Inflammatory macrophage treated with lipopolysaccharide for 4 hours (primary cell): ENCODE measurements at places on chromosomes 3 and 15.
A peak's percentile ranks its signal among the peaks of the same experiment; 100 is the strongest.

DNA sequence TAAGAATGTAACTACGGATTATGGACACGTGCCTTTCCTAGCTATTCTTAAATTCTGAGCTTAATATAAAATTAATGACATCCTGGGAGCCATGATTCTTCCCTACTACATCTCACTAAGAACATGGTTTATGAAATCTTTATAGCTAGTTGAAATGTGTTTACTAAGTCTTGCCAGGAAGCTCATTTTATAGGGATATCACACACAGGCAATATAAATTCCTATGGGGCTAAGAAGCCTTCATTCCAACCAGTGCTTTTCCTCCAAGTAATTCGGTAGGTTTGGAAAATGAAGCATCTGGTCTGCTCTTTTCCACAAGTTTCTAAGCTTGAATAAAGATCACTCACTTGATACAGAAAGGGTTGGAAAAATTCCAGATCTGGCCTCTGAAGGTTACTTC is 802.6 kb downstream of the FHIT start:
- DNase-seq = no peak

DNA sequence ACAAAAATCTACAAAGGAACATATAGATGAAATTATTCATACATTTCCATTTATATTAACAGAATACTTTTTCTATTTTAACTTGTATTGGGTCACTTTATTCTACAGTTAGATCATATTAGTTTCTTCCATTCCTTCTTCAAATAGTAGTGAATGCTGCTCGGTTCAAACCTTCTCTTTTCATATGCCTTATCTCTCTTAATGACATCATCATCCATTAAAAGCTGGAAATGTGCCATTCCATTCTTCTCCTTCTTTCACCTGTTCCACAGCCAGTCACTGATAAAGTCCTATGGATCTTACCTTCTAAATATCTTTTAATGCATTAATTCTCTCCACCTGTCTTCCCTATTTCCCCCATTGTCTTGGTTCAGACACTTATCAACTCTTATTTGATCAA is 358.0 kb upstream of the POU1F1 start:
- DNase-seq = no peak

DNA sequence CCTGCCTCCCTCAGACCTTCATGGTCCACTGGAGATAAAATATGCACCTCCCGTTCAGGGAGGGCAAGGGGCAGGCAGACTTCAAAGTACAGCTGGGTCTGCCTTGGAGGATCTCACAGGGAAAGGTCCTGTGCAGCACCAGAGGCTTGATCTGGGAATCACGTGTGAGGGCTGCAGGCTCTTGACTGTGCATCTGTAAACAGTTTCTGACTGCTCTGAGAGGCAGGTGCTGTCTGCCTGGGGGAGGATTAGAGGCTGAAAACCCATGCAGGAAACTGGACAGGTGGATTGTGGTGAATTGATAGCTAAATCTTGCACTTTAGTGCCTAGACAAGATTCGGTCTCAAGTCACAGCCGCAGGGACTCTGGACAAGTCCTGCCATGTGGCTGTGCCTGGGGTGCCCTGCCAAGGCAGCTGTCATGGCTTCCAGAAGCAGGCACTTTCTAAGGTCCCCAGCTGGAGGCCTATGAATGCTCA is 239.3 kb downstream of the EPHB1 start:
- DNase-seq = no peak

DNA sequence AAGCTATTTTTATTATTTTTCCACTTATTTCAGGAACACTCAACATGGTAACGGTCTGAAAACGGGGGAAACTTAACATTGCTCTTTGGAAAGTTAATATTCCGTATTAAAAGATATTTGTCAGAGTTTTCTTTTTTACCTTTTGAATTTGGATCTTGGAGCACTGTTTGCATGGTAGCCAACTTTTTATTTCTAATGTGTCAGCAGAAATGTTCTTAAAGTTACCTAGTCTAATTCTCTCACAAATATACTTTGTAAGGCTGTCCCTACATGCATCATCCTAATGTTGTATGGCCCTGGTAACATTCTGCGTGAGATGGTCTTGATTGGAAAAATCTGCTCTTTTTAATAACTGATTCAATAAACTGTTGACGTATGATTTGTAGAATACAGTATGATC is 719.5 kb downstream of the FHIT start:
- no peak for DNase-seq

DNA sequence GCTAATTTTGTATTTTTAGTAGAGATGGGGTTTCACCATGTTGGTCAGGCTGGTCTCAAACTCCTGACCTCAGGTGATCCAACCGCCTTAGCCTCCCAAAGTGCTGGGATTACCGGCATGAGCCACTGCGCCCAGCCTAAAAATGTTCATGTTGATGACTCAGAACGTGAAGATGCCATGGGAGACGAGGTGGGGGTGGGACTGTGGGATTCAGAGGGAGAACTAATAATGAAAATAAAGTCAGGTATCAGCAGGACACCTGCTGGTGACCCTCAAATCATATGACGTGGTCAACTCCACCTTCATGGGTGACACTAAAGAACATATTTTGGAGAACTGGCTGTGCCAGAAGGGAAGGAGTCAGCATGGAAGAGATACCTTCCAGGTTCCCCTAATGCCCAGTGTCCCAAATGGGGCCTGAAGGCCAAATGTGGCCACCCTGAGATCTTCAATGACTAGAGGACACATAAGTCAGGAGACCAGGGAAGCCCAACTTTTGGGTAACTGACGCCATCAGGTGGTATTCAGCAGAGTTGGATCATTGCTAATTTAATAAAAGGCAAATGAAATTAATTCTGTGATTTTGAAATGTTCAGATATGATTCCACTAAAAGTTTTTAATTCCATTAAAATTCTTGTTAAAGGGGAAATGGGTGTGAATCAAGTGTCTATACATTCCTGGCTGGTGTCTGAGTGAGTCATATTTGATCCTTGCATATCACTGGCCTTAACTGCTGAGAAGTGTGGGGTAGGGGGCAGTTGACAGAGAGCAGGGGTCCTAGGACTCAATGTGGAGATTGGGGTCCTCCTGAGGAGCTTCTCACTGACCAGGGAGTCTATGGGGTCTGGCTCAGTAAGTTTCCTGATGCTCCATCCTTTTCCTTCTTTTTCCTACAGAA is 88.6 kb upstream of the GSK3B start:
- peak; percentile 38 for DNase-seq

DNA sequence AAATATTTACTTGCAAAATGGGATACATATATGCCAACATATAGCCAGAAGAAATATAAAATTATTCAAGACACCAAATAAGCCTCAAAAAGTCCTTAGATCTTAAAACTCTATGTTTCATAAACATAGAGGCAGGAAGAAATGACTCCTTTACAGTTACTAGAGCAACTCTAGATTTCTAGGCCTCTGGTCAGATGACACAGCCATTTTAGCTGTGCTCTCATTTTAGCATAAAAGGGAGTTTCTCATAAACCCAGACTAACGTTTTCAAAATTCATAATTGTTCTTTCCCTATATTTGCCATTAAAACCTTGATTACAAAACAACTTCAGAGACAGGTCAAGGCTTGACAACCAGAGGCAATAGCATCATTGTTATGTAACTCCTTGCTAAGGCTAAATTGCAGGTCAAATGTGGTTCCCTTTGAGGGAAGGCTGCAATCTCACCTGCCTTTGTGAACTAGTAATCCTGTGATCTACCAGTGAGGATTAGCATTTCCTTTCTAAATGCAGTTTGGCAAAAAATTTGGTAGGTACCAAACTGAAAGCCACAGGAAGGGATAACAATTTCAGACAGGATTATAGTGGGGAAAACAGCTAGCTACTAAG is 8.2 kb downstream of the THOC7 start:
- no peak for DNase-seq

DNA sequence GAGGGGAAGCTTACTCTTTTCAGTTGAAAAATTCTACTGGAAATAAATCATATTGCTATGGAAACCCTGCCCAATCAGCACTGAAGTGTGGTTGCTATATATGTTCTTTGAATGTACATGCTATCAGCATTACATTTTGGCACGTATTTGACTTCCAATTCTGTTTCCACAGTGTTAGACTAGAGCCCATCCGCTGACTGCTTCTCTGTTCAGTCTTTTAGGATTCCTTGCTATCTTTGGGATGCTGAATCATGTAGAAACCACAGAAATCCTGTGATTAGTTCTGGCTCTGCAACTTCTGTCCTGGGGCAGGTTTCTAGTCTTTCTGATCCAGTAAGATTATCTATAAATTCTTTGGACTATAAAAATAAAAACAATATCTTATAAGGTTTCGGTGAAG is 128.2 kb upstream of the SLC7A14 start:
- DNase-seq = no peak

DNA sequence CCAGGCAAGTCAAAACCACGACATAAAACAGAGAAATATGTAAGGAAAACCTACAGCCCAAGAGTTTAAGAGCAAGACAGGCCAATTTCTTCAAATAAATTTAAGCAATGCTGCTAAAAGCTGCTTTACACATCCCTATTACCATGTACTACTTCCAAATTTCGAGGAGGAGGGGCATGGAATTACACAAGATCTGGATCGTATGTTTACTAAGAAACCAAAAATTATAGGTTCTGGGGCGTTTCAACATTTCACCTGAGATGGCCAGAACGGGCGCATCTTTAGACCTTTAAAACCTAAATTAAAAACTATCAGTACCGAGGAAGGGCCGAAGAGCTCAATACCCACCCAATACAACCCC is 664 bp upstream of the NR2C2 start:
- DNase-seq = peak; percentile 48

DNA sequence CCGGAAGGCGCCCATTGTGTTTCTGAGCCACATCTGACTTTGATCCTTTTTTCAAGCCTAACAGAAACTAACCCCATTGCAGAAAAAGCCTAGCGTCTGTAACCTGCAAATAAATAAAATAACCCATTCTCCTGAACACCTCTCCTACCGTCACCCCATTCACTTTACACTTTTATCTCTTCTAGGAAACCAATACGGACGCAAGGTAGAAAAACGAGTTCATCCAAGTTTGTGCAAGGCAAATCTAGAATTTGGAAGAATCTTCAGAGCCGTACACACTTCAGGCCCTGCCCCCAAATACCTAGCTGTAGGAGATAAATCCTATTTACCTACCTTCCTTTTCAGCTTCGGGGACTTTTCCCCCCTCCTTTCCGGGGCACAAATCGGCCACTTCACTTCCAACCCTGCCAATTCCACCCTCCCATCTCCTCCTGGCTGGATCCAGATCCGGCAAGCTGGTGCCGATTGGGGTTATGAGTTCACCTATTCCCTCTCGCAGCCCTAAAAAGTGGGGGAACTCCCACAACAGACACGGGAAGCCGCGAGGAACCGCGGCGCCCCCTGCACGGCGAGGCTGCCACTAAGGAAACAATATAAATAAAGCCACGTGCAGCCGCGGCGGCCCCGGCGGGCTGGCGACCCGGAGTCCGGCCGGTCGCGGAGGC is 987 bp downstream of the PRTG start:
- no peak for DNase-seq
